Nucleus accumbens (tissue), 56 donors: ENCODE measurements at places on chromosomes 6 and 20.

GRCh38 chr6:140321891-140322290, 947.4 kb upstream of the CITED2 start:
- no peak for DNase-seq

DNA sequence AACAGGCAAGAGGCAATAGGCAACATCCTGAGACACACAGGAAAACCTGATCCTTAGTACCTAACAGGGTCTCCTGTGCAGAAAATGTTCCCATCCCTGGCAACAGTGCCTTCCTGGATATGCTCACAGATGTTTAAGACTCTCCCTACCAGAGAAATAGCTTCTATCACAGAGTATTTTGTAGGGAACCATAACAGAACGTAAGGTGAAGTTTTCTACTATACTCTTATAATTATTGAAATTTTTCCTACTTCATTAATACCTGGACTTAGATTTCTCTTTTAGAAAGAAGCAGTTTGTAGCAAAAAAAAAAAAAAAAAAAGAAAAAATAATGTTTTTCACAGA, 33.5 kb upstream of the LGSN start:
- no peak for DNase-seq

GRCh38 chr6:25541228-25541627, 110.8 kb upstream of the SCGN start:
- no peak for DNase-seq

DNA sequence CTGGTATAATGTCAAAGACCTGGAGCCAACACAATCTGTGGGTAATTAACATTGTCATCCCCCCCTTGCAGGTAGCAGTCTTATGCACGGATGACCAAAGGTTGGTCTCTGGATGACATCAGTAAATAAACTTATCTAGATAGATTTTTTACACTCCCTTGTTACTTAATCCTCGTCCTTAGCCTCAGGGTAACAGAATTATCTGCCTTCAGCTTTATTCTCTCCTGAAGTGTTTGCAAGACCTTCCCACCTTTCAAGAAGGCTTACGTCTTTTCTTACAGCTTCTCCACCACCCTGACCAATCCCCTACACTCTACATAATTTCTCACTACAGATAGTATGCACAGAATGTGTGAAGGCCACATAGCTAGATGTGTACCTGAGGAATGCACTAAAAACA, 434.8 kb upstream of the HTR1E start:
- no peak for DNase-seq

DNA sequence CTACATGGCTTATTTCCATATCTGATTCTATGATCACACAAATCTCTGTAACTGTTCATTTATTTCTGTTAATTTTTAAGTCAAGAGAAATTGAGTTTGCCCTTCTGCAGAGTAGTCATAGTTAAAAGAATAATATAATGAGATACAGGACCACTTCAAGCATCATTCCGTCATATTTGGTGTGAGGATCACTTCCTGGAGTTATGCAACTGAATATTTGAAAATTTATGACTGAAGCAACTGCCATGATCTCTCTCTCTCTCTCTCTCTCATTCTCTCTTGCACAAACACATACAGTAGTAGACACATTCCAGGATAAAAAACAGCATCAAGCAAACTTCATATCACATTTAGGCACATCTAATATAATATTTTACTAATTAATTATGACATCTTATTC, 116.4 kb downstream of the COL9A1 start:
- DNase-seq: no peak
